ENCODE measurements at places on chromosomes 2 and 18. TPM values are rescaled to one million over a fixed set of nuclear protein-coding genes. Genes with fewer than 3 reads are reported as not detected.

GRCh38 chr2:42336361-42336965 is 24.6 kb downstream of the COX7A2L start:
- no peak for DNase-seq

DNA sequence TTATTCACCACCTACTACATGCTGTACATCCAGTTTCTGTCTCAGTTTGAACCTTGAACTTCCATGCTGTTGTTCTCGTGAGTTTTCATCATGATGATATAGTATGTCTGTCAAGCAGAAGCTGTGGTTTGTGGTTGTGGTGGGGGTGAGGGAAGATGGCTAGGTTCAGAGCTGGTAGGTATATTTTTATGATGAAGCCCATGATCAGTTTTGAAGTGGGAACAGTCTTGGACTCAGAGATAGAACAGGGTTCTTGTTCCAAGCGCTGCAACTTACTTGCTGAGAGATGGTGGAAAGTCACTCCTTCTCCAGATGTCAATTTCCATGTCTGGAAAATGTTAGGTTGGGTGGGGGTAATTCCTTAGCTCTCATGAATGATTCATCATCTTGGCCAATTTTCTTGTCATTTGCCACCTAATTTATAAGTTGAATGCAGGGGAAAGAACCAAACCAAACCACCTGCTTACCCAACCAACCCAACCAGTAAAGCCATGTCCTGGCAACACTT is 21.6 kb downstream of the PMAIP1 start:
- no peak for DNase-seq

DNA sequence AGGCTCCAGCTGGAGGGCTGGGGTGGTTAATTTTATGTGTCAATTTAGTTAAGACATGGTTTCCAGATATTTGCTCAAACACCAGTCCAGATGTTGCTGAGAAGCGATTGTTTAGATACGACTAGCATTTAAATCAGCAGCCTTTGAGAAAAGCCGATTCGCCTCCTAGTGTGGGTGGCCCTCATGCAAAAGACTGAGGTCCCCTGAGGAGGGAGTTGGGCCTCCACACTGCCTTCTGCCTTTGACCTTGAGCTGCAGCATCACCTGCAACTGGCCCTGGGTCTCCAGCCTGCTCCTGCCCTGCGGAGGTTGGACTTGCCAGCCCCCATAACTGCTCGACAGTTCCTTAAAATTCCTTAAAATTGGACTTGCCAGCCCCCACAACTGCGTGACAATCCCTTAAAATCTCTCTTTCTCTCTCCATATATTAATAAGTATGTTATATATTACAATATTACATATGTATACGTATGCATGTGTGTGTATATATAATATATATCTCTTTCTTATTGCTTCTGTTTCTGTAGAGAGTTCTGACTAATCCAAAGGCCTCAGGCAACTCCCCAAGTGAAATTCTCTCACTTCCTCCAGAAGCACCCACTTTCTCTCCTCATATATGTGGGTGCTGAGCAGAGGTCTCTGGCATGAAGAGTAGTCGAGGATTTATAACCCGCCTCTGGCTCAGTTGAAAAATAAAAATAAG is 14.4 kb downstream of the FBLN7 start:
- DNase-seq = no peak

IL36B gene
- not detected for total RNA-seq

GRCh38 chr2:143422681-143423080 is 293.5 kb downstream of the ARHGAP15 start:
- DNase-seq = no peak

DNA sequence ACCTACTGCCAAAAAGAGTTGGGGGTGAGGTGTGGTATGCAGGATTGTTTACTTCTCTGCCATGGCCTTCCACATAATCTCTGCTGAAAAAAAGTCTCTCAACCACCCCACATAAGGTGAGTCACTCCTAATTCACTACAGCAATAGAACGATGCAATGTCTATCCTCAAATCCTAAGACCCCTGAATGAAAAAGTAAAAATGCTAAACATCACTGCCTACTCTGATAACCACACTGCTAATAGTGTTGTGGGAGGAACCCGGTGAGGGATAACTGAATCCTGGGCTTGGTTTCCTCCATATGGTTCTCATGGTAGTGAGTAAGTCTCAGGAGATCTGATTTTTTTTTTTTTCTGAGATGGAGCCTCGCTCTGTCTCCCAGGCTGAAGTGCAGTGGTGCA is 252.5 kb downstream of the PIEZO2 start:
- DNase-seq = no peak

- DNase-seq = no peak
Measured at GRCh38 chr2:169704160-169704708, 10.0 kb downstream of the PHOSPHO2 start.

MLPH gene
- 1.1 TPM for total RNA-seq

DNA sequence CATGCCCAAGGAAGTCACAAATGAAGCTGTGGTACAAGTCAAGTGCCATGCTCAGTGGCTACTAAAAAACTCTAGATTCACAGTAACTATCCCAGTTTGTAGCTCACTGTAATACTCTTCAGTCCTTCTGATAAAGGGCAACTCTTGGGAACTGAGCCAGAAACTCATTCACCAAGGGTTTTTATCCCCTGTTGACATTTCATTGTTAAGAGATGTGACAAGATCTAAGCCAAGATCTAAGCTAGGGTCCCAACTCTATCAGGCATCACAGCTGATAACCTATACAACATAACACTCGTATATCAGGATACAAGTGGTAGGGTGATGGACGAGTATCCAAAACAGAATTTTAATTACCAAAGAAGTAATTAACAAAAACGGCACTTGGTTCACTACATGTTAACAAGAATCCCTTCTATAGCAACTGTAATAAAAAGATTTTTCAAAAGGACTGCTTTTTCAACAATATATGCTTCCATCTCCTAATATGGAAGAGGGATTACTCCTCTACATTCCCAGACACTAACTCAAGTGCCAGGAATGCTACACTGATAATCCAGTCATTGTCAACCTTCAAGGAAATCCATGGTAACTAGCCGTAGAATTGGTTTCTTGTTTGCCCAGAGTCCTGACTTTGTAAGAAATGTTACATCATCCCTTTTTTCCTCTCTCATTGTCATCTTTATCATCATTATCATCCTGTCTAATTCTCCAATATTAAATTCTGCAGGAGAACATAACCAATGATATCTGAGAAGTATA is 111.7 kb downstream of the CDH2 start:
- no peak for DNase-seq

DNA sequence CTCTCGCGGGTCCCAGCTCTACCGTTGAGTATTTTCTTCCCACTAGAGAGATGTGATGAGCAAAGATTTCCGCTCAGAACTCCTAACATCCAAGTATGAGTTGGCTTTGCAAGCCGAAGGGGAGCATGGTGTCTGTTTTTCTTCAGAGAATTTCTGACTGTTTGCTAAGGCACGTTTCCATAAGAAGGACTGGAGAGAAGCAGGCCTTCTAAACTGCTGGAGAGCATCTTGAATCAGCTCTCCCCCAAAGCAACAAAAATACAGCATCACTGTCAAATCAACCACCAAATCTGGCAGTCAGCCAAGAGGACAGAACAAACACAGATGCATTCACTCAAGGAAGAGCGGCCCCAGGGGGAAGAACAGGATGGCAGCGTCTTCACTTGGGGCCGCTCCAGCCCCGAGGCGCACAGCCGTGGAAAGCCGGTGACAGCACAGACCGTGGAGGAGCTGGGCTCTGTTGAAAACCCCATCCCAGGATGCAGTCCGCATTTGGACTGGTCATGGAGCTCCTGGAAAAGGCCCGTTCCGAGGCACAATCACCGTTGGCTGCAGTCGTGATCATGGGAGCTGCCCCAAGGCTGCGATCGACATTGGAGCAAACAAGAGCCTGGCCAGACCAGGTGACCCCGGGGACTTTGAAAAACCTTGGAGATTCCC is 101.4 kb downstream of the NFATC1 start:
- peak; percentile 26 for DNase-seq

COBLL1 gene
- 2.6 TPM for total RNA-seq

DNA sequence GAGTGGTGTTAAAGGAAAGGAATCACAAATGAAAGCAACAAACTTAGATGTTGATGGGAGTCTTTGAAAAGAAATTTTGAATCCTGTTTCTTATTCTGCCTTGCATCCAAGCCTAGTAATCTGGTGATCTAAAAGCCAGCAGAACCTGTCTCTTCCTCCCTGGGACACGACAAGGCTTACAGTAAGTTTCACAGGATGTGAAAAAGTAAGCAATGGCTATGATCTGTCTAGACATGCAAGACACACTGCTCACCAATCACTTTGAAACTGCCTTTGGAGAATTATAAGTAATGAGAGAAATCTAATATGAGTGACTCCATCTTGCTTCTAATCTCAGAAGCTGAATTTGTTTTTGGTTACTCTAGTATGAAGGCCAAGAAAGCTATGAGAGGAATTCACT is 103.7 kb downstream of the KCNH7 start:
- DNase-seq = no peak

DNA sequence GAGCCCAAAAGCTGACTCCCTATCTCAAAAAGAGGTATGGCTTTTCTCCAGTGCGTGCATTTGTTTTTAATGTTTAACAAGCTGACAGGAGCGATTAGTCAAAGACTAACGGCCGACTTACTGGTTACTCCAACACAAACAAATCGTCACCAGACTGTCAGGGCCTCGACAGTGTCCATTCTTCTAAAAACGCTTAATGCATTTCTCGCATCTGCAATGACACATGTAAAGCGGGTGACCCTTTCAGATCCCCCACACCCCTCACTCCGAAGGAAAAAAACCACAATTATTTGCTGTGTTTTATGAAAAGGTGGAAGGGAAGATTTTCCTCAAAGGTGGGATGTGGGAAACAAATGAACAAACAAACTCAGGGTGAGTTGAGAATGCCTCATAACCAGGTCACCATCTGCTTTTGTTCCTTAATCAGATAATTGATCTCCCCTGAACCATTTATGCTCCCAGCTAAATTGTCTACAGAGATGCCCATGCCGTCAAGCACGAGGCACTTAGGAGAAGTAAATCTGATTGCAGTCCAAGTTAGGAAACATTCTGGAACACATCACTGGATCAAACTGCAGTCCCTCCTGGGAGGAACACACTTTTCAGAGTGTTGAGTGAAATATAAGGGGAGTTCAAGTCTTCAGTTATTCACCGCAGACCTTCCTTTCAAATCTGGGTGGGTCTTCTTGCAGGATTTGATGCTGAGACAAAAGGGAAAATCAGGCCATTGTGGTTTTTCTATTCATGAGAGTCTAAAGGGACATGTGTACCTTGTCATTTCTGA is 340.8 kb downstream of the CMPK2 start:
- DNase-seq = no peak

DNA sequence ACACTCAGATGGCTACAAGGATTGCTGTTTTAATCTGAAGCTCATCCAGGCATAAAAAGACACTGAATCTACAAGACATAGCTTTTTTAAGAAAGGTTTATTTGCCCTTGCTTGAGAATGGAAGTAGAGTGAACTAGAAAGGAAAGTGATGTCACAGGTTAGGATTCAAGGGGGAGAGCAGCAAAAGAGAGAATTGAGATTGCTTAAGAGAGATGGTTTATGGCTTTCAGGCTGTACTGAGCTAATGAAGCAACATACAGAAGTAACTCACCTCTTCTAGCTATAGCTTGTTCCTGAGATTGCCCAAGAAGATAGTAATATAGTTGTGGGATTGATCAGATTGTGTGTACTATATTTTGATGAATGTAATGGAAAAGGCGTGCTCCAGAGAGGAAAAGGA is 26.1 kb upstream of the ACVR2A start:
- DNase-seq = no peak

DNA sequence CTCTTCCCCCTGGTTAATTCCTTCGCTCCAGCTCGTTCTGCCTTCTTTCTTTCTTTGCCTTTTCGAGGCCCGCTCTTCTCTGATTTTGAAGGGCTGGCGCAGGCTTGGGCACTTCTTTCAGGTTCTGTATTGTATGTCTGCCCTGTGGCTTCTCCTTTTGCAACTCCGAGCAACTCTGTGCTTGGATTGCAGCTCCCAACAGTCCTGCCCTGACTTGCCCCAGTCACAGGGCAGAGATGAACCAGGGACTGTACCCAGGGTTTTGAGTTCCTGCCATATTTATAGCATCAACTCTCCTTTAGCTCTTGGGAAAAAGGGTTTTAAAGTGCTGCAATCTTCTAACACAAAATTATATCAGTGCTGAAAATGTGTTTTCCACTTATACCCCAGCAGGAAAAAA is 31.1 kb upstream of the CD8A start:
- DNase-seq = no peak

GRCh38 chr2:229408356-229408755 is 137.3 kb upstream of the PID1 start:
- no peak for DNase-seq

DNA sequence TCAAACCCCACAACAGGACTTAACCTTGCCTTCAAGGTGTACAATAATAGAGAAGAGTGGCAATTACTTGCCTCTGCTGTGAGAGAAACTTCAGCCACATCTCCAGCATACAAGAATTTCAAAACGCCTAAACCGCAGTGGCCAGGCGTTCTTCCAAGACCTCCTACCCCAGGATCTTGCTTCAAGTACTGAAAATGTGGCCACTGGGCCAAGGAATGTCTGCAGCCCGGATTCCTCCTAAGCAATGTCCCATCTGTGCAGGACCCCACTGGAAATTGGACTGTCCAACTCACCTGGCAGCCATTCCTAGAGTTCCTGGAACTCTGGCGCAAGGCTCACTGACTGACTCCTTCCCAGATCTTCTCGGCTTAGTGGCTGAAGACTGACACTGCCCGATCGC is 2.8 kb upstream of the CYB5A start:
- no peak for DNase-seq

GRCh38 chr18:54607213-54608027 is 16.4 kb downstream of the DYNAP start:
- peak; percentile 2 for DNase-seq

DNA sequence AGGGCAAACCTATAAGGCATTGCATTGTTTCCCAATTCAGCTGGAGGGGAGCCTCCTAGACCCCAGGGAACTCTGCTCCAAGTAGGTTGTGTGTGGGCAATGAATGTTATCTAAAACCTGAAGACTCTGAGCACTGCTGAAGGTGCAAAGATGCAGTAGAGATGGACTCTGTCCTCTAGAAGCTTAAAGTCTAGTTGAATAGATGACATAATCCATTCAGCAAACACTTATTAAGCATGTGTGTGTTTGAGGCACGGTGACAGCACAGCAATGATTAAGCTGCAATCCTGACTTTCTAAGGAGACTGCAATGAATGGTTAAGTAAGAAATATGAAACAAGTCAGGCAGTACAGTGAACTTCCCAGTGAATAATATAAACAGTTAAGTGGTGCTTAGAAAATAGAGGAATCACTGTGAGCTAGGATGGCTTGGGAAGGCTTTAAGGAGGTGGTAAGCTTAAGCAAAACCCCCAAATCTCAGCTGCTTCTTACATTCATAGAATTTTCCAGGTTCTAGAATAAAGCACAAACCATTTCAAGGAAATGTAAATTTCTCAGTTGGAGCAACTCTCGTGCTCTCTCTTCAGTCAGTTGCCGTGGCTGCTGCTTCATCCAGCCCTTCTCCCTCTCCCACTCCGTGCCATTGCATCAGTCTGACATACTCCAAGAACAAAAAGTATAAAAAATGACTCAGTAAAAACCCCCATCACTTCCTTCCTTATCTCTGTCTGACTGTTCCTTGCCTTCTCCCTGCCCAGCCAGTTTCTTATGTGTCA is 19.1 kb downstream of the MXD1 start:
- no peak for DNase-seq

- DNase-seq = no peak
Measured at GRCh38 chr2:69863298-69863697, 30.5 kb upstream of the SNRNP27 start.

MAP3K2 gene
- 18.0 TPM for total RNA-seq
